Hypothalamus (tissue), 51 donors: ENCODE measurements at places on chromosomes 7 and 10.

GRCh38 chr10:101841826-101842225 lies 1.8 kb downstream of the KCNIP2 start:
- DNase-seq: no peak

GRCh38 chr7:22849172-22849571 lies 26.5 kb upstream of the TOMM7 start:
- no peak for DNase-seq

GRCh38 chr7:151273651-151274390 lies 25.3 kb upstream of the SMARCD3 start:
- no peak for DNase-seq

DNA sequence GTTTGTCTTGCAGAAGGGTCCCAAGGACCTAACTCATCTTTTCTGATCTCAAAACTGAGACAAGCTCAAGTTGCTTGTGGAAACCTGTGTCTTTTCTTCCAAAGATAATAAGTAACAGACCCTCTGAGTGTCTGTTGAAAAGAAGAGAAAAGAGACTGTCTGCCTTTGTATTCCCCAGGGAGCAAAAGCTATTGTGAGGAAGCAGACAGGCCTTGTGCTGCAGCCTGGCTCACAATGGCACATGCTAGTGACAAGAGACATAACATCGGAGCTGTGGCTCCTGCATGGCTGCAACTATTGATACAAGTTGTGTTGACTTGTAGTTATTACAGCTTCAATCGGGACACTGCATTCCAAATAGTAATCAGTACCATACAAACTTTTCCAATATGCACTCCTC lies 202.9 kb downstream of the DKK1 start:
- no peak for DNase-seq

- DNase-seq: no peak
These were observed 547.1 kb upstream of the ANKRD30A start for GRCh38 chr10:36578306-36578705.

DNA sequence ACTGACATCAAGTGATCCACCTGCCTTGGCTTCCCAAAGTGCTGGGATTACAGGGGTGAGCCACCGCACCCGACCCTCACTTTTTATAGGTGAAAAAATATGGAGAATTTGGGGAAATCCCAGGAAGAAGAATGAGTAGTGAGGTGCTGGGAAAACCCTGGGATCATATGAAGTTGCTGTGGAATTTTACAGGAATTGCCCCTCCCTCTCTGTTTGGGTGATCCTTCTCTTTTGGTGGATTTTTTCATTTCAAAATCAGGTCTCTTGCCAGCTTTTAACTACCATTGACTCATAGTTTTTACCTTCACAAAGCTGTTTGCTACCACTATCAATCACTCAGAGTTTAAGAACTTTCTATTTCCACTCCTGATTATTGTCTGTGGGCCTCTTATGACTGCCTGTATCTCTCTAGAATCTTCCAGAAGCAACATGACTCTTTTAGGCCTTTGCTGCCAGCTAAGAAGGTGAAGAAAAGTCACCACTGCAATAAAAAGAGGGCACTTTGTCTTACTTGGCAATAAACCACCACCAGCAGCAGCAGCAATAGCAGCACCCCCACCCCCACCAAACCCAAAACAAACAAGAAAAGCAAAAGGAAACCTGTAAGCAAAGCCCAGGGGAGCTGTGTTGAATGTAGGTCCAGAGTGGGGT lies 4.0 kb upstream of the GIMAP8 start:
- no peak for DNase-seq

GRCh38 chr10:96370584-96371157 lies 11.9 kb upstream of the OPALIN start:
- peak; percentile 31 for DNase-seq

GRCh38 chr7:91582799-91583477 lies 297.6 kb downstream of the MTERF1 start:
- DNase-seq: no peak

- no peak for DNase-seq
These were observed 166.4 kb downstream of the C7orf25 start for GRCh38 chr7:42745357-42746059.

GRCh38 chr10:132786476-132786883 lies 533 bp upstream of the NKX6-2 start:
- DNase-seq: no peak

- DNase-seq: no peak
These were observed 138.2 kb downstream of the SNX13 start for GRCh38 chr7:17802056-17802455.

- peak; percentile 66 for DNase-seq
These were observed 140.9 kb downstream of the ADCYAP1R1 start for GRCh38 chr7:31192986-31193385.

DNA sequence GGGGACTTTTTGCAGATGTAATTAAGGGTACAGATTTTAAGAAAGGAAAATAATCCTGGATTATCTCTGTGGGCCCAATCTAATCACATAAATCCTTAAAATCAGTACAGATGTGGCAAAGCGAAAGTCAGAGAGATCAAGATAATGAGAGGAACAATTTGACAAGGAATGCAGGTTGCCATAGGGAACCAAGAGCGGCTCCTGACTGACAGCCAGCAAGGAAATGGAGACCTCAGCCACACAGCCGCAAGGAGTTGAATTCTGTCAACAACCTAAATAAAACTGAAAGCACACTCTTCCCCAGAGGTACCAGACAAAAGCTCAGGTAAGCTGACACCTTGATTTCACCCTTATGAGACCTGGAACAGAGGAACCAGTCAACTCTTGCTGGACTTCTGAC lies 3.4 kb upstream of the PNPLA8 start:
- DNase-seq: no peak
